CD4-positive, alpha-beta memory T cell (primary cell): ENCODE measurements at places on chromosomes 6 and 20. TPM values are rescaled to one million over a fixed set of nuclear protein-coding genes. Genes with fewer than 3 reads are reported as not detected.

- H3K36me3 ChIP-seq: no peaks in the 10 kb centered on the region
- H3K4me1 ChIP-seq: no peaks in the 10 kb centered on the region
- no peak overlapping the region for H3K27ac ChIP-seq
- DNase-seq: no peak
- no peak overlapping the region for H3K4me3 ChIP-seq
These were observed 317.0 kb downstream of the ZFAND3 start for GRCh38 chr6:38136547-38136946.

- peaks cover 8% of the 10 kb centered on the region for H3K27me3 ChIP-seq
- H3K4me1 ChIP-seq: no peaks in the 10 kb centered on the region
- H3K36me3 ChIP-seq: no peaks in the 10 kb centered on the region
- no peak overlapping the region for H3K4me3 ChIP-seq
These were observed 16.1 kb downstream of the JPH2 start for GRCh38 chr20:44170816-44171410.

GRCh38 chr6:53152576-53152975 is 3.9 kb upstream of the GCM1 start:
- no peak overlapping the region for H3K4me3 ChIP-seq
- no peaks in the 10 kb centered on the region for H3K36me3 ChIP-seq
- H3K27me3 ChIP-seq: no peaks in the 10 kb centered on the region

- DNase-seq: no peak
- H3K36me3 ChIP-seq: no peaks in the 10 kb centered on the region
- no peak overlapping the region for H3K27ac ChIP-seq
- no peaks in the 10 kb centered on the region for H3K27me3 ChIP-seq
These were observed 231.2 kb upstream of the PMEPA1 start for GRCh38 chr20:57940868-57941522.

GRCh38 chr6:16274885-16275589 is 36.6 kb downstream of the GMPR start:
- no peak for DNase-seq
- H3K4me3 ChIP-seq: no peak overlapping the region
- no peaks in the 10 kb centered on the region for H3K36me3 ChIP-seq
- H3K4me1 ChIP-seq: no peaks in the 10 kb centered on the region

GRCh38 chr6:34630040-34630439 is 66.5 kb downstream of the ILRUN start:
- H3K27ac ChIP-seq: no peak overlapping the region
- peaks cover 5% of the 10 kb centered on the region for H3K36me3 ChIP-seq
- no peaks in the 10 kb centered on the region for H3K27me3 ChIP-seq
- no peaks in the 10 kb centered on the region for H3K4me1 ChIP-seq

DNA sequence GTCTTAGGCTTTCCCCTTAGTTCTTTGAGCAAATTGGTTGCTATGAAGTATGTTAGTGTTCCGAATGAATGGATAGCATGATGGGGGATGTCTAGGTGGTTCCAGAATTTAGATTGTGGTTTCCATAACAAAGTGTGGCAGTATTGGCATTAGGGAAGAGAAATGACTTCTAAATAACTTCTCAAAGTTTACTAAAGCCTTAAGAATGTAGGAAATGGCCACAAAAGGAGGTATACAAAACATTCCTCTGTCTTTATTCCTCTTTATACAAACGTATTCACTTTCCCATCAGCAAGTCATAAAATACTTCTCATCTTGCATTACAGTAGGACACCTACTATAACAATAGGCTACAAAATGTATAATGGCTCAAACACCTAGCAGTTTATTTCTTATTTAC is 279.6 kb downstream of the ESR1 start:
- no peaks in the 10 kb centered on the region for H3K4me1 ChIP-seq
- H3K4me3 ChIP-seq: no peak overlapping the region
- H3K27ac ChIP-seq: no peak overlapping the region
- DNase-seq: no peak
- no peaks in the 10 kb centered on the region for H3K27me3 ChIP-seq

DNA sequence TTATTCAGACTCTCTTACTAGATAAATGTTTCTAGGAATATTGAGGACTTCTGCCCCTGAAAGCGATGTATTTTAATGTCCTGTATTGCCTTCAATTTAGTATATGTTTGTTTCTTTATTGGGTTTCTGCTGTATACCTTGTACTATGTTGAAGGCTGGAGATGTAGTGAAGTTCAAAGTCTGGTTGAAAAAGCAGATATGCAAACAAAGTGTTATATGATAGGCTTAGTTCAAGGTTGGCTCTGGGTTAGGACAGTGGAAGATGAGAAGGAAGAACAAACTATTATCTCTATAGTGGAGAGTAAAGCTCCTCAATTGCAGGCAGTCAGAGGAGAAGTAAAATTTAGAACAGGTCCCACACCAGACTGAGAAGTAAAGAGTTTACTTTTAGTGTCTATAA is 36.3 kb upstream of the ADGRG6 start:
- no peak overlapping the region for H3K27ac ChIP-seq
- DNase-seq: no peak
- H3K36me3 ChIP-seq: no peaks in the 10 kb centered on the region
- no peaks in the 10 kb centered on the region for H3K27me3 ChIP-seq
- H3K4me1 ChIP-seq: no peaks in the 10 kb centered on the region

DNA sequence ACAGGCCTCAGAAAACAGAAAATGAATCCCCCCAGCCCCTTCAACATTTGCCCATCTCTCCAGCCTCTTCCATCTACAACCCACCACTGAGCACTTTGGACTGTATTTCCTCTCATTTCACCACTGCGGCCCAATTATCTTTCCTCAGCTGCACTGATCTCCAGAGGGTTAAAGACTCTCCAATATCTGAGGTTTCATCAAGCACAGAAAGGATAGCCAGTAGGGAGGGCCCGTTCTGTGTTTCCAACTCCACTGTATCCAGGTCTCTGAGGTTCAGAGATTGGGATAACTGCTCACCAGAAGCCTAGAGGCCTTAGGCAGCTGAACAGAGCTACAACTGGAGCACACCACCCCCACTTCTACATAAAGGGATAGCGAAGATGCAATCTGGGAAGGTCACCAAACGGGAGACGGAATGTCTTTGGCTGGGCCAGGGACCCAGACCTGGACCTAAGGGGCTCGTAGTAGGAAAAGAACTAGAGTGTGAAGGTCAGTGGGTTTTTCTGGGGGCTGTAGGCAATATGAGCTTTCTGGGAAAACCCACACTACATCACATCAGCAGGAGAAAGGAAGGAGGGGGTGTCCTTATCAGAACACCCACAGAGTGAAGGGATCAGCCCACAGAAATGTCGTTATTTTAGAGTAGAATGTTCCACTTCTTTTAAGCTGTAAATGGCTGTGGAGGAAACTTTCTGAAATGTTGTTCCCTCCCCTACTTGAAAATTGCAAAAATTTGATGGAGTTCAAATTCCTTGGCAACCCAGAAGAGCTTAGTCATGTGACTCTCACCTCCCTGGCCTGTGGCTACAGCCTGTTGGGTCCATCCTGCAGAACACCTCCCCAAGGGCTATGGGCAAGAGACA is 7.3 kb downstream of the KCNK5 start:
- H3K27ac ChIP-seq: no peak overlapping the region
- no peaks in the 10 kb centered on the region for H3K27me3 ChIP-seq
- no peaks in the 10 kb centered on the region for H3K36me3 ChIP-seq
- H3K4me1 ChIP-seq: peaks cover 39% of the 10 kb centered on the region
- H3K4me3 ChIP-seq: no peak overlapping the region

GRCh38 chr6:38152620-38153019 is 333.1 kb downstream of the ZFAND3 start:
- H3K36me3 ChIP-seq: no peaks in the 10 kb centered on the region

DNA sequence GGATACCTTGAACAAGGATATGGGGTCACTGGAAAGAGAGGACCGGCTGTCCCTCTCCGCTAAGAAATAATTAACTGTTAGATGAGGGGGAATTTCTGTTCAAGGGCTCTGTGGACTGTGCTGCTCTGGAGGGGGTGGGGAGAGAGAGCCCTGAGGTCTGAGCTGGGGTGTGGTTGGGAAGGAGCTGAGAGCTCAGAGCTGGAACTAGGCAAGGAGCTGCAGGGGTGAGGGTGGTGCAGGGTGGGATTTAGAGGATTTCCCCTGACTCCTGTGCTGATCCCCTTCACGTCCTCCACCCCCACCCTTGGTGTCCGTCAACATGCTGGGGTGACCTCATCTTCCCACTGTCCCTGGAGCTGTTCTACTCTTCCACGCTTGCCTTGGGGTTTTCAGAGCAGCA is 52.5 kb downstream of the HLA-A start:
- no peaks in the 10 kb centered on the region for H3K36me3 ChIP-seq
- no peaks in the 10 kb centered on the region for H3K4me1 ChIP-seq
- DNase-seq: no peak

GRCh38 chr20:10946124-10946880 is 272.5 kb upstream of the JAG1 start:
- H3K27me3 ChIP-seq: no peaks in the 10 kb centered on the region
- DNase-seq: no peak
- no peaks in the 10 kb centered on the region for H3K36me3 ChIP-seq
- no peak overlapping the region for H3K4me3 ChIP-seq
- H3K4me1 ChIP-seq: no peaks in the 10 kb centered on the region

GRCh38 chr20:62046431-62046830 is 19.2 kb downstream of the TAF4 start:
- H3K27me3 ChIP-seq: no peaks in the 10 kb centered on the region
- no peaks in the 10 kb centered on the region for H3K4me1 ChIP-seq
- no peak overlapping the region for H3K27ac ChIP-seq
- no peak overlapping the region for H3K4me3 ChIP-seq
- DNase-seq: no peak

- peaks cover 10% of the 10 kb centered on the region for H3K36me3 ChIP-seq
- H3K4me1 ChIP-seq: peaks cover 72% of the 10 kb centered on the region
- H3K27ac ChIP-seq: no peak overlapping the region
- H3K4me3 ChIP-seq: no peak overlapping the region
These were observed 5.3 kb downstream of the NFYA start for GRCh38 chr6:41078101-41078500.

SEL1L2 gene
- not detected for total RNA-seq

MAFB gene
- total RNA-seq: 2.6 TPM

WFDC10B gene
- not detected for total RNA-seq

LINC00237 gene
- not detected for total RNA-seq
